ENCODE measurements at places on chromosomes 2 and 18. TPM values are rescaled to one million over a fixed set of nuclear protein-coding genes. Genes with fewer than 3 reads are reported as not detected.

- H3K4me1 ChIP-seq = no peaks in the 10 kb centered on the region
- H3K27ac ChIP-seq = no peak overlapping the region
- no peak overlapping the region for H3K4me3 ChIP-seq
- no peaks in the 10 kb centered on the region for H3K36me3 ChIP-seq
- H3K27me3 ChIP-seq = no peaks in the 10 kb centered on the region
- DNase-seq = no peak
Measured at GRCh38 chr2:61969376-61969775, 63.9 kb downstream of the COMMD1 start.

DNA sequence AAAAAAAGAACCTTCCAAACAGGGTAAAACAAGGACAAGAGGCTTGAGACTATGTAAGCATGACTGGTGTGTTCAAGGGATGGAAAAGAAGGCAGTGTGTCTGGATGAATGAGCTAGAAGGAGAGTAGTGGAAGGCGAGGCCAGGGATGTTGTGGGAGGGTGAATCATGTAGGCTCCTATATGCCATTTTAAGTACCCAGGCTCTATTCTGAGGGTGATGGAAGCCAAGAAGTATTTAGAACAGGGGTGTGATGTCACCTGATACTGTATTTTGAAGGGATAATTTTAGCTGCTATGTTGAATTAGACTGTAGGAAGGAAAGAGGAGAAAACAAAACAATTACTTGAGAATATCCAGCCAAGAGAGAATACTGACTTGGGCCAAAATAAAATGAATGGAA, 524.7 kb upstream of the CRIM1 start:
- H3K4me1 ChIP-seq = no peaks in the 10 kb centered on the region
- H3K36me3 ChIP-seq = no peaks in the 10 kb centered on the region
- H3K27me3 ChIP-seq = no peaks in the 10 kb centered on the region
- DNase-seq = no peak
- H3K4me3 ChIP-seq = no peak overlapping the region
- no peak overlapping the region for H3K27ac ChIP-seq

Gene MARCHF4
- polyA plus RNA-seq = not detected

DNA sequence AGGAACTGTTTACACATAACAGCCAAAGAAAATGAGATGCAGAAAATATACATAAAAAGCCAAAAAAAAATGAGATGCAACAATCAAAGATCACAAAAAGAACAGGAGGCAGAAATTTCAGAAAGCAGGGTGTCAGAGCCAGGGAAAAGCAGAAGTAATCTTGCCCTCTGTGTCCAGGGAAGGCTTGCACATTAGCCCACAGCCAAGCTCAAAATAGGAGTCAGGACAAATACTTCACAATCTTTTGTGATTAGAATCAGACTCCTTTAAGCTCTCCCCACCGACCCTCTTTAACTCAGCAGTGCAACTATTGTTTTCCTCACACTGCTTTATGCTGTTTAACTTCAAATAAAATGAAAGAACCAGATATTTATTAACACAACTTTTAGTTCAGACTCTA, 34.6 kb downstream of the IAH1 start:
- H3K27me3 ChIP-seq = no peaks in the 10 kb centered on the region
- H3K4me1 ChIP-seq = no peaks in the 10 kb centered on the region
- no peak for DNase-seq
- H3K36me3 ChIP-seq = peaks cover 17% of the 10 kb centered on the region
- no peak overlapping the region for H3K27ac ChIP-seq
